Activated naive CD8-positive, alpha-beta T cell treated with anti-CD3 and anti-CD28 coated beads for 36 hours (primary cell): ENCODE measurements at places on chromosomes 11 and 22. TPM values are rescaled to one million over a fixed set of nuclear protein-coding genes. Genes with fewer than 3 reads are reported as not detected.

The RIMBP3C gene
- total RNA-seq: 0.20 TPM

The MB gene
- total RNA-seq: not detected

The NRXN2 gene
- total RNA-seq: 0.20 TPM

The OR51B2 gene
- not detected for total RNA-seq

The CARD18 gene
- total RNA-seq: not detected

The PGA5 gene
- not detected for total RNA-seq

The TRMT112 gene
- total RNA-seq: 248 TPM

The CDC42EP2 gene
- 0.18 TPM for total RNA-seq

The TYR gene
- total RNA-seq: not detected

- H3K36me3 ChIP-seq: peaks cover 3% of the 10 kb centered on the region
- peaks cover 13% of the 10 kb centered on the region for H3K27me3 ChIP-seq
- no peak overlapping the region for H3K4me3 ChIP-seq
- H3K4me1 ChIP-seq: no peaks in the 10 kb centered on the region
- H3K27ac ChIP-seq: no peak overlapping the region
These were observed 14.1 kb upstream of the WNT7B start for GRCh38 chr22:45991098-45991497.

DNA sequence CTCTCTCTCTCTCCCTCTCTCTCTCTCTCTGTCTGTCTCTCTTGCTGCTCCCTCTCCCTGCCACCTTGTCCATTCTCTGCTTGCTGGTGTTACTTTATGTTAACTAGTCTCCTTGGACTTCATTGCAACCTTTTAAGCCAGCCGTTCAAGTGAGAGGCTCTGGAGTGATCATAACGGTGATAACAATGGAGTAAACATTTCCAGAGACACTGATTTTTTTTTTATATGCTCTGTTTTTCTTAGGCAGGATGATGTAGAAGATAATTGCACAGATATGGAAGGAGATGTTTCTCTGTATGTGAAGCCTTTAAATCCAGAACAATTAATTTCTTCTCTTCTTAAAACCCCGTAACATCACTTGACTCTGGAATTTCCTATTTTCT lies 287.7 kb downstream of the TMEM135 start:
- no peaks in the 10 kb centered on the region for H3K4me1 ChIP-seq
- no peak for DNase-seq
- no peaks in the 10 kb centered on the region for H3K27me3 ChIP-seq
- H3K36me3 ChIP-seq: peaks cover 37% of the 10 kb centered on the region
- H3K27ac ChIP-seq: no peak overlapping the region
- no peak overlapping the region for H3K4me3 ChIP-seq

DNA sequence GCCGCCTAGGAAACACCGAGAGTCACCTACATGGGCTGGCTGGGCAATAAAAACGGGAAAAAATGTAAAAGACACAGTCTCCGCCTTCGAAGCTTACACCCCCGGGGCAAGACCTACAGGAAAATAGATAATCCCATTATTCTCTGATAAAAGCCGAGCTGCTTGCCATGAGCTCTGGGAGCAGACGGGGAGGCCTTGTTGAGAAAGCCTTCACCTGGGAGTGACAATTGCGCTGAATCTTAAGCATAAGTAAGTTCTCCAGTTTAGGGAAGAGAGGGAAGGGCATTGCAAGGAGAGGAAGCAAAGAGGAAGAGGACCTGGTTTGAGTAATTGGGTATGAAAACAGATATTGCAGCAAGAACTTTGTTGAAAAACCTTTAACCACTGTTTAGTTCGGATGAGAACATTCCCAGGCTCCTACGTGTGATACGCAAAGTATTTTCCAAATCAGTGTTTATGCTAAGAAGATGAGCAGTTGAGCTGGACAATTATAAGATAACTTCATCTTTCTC lies 813 bp upstream of the BTBD10 start:
- H3K27me3 ChIP-seq: no peaks in the 10 kb centered on the region
- peaks cover 15% of the 10 kb centered on the region for H3K36me3 ChIP-seq
- DNase-seq: no peak
- peaks cover 26% of the 10 kb centered on the region for H3K4me1 ChIP-seq

DNA sequence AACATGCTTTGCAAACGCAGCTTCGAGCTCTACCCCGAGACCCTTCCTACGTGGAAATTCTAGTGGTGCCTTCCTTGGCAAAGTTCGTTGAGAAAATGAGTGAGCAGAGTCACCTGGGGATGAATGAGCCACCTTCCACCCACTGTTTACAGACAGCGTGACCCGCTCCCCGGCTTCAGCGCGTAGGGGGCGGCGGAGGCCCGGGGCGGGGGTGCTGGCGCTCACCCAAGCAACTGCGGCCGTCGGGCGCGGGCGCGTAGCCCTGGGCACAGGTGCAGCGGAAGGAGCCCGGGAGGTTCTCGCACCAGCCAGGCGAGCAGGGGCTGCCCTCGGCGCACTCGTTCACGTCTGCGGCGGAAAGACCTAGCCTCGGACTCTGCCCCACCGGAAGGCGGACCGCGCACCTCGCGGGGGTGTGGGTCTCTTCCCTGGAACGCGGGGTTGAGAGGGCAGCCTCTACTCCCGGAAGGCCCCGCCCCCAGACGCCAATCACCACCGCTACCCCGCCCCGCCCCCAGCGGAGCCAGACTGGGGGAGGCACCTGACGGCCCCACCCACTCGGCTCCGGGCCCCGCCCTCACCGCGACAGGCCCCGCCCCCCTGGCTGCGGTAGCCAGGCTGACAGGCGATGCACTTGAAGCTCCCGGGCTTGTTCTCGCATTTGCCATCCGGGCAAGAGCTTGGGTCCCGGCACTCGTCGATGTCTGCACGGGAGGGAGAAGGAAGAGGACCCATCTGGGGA lies 11.8 kb downstream of the LTBP3 start:
- DNase-seq: peak; percentile 98
- peak overlapping the region; percentile 80 for H3K27ac ChIP-seq
- H3K27me3 ChIP-seq: no peaks in the 10 kb centered on the region
- peaks cover 33% of the 10 kb centered on the region for H3K4me1 ChIP-seq
- peak overlapping the region; percentile 76 for H3K4me3 ChIP-seq
- H3K36me3 ChIP-seq: peaks cover 17% of the 10 kb centered on the region

GRCh38 chr11:40328890-40329614 lies 1130.4 kb downstream of the LRRC4C start:
- DNase-seq: no peak
- no peaks in the 10 kb centered on the region for H3K4me1 ChIP-seq
- H3K27ac ChIP-seq: no peak overlapping the region
- no peak overlapping the region for H3K4me3 ChIP-seq

GRCh38 chr11:75633409-75634066 lies 35.3 kb downstream of the MAP6 start:
- peaks cover 60% of the 10 kb centered on the region for H3K27me3 ChIP-seq
- no peaks in the 10 kb centered on the region for H3K36me3 ChIP-seq
- H3K4me3 ChIP-seq: no peak overlapping the region
- H3K27ac ChIP-seq: no peak overlapping the region
- H3K4me1 ChIP-seq: no peaks in the 10 kb centered on the region

DNA sequence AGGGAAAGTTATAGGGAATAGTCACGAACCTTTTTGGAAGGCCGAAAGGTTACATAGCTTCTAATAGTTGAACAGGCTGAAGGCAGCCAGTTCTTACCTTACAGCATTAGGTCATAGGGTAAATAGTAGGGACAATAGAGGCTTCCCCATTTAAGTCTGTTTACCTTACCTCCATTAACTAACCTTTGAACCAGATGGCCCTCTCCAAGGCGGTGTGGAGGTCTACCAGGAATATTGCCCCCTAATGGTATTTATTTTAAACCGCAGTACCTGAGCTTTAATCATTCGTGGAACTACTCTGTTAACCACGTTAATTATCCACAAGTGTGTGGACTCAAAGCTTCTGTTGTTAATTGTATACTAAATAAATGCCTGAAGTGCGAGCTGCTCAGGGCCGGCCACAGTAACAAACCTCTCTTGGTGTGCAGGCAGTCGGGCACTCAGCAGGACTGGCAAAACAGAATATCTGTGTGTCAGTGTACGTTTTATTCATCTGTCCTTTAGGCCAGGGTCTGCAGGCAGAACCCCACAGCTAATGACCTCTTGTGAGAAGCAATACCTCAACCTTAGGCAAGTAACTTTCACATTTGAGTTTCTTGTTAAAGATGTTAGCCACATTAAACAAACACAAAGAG lies 81.7 kb downstream of the PRCP start:
- no peak overlapping the region for H3K4me3 ChIP-seq
- no peaks in the 10 kb centered on the region for H3K36me3 ChIP-seq
- no peak overlapping the region for H3K27ac ChIP-seq
- no peak for DNase-seq
- H3K27me3 ChIP-seq: peaks cover 5% of the 10 kb centered on the region
- no peaks in the 10 kb centered on the region for H3K4me1 ChIP-seq

DNA sequence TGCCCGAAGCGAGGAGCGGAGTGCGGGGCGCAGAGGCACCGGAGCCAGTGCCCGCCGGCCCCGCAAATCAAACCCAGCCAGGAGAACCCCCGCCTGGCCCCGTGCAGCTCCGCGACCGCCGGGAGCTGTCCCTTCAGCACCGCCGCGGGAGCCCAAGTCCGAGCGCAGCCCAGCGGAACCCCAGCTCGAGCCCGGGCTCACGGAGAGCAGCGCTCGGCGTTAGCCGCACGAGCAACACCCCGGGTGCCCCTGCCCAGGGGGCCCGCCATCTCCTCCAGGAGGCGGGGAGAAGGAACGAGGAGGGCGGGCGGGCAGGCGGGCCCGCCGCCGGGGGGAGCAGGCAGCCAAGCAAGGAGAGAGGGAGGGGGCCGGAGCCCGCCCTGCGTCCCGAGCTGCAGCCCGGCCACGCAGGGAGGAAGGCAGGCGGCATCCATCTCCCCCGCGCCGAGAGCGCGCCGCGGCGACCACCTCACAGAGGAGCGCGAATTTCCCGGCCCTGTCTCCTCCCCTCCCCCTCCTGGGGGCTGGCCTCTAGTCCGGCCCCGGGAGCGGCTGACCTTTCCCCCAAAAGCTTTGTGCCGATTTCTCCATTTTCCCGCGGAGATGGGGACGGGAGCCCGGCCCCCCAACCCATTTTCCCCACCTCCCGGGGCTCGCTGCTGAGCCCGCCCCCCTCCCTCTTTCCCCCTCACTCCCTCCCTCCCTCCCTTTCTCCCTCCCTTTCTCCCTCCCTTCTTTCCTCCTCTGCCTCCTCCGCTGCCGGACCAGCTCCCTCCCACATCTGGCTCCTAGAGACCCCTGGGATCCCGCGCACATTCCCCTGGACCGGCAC lies 621 bp downstream of the KCNC1 start:
- no peak overlapping the region for H3K4me3 ChIP-seq
- peak; percentile 64 for DNase-seq
- peaks cover 2% of the 10 kb centered on the region for H3K4me1 ChIP-seq
- peaks cover 60% of the 10 kb centered on the region for H3K27me3 ChIP-seq
- H3K27ac ChIP-seq: no peak overlapping the region

GRCh38 chr11:45961751-45962240 lies 39.3 kb downstream of the LARGE2 start:
- H3K27me3 ChIP-seq: no peaks in the 10 kb centered on the region
- H3K4me1 ChIP-seq: no peaks in the 10 kb centered on the region
- H3K4me3 ChIP-seq: no peak overlapping the region
- H3K36me3 ChIP-seq: peaks cover 10% of the 10 kb centered on the region
